Activated naive CD4-positive, alpha-beta T cell treated with anti-CD3 and anti-CD28 coated beads, Interleukin-2, amount 10 ng/mL, durations not matched to agents 7 days and 5 days (primary cell): ENCODE measurements at places on chromosomes 7 and 10.

DNA sequence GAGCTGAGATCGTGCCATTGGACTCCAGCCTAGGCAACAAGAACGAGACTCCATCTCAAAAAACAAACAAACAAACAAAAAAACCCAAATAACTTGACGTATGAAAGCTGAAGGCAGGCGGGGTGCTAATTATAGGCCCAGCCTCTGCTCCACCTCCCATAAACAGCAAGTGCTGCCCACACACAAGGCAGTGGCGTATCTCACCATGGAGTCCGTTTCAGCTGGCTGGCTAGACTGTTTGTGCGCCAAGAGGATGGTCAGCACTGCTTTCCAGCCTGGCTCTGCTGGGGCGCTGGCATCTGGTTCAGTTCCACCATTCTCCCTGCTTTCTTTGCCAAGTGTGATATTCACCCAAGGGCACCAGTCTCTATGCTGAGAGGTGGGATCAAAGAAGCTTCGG, 29.1 kb downstream of the ZC3HC1 start:
- no peak overlapping the region for H3K27ac ChIP-seq
- no peak for DNase-seq
- H3K4me1 ChIP-seq, result peaks cover 4% of the 10 kb centered on the region
- H3K36me3 ChIP-seq, result peaks cover 43% of the 10 kb centered on the region

DNA sequence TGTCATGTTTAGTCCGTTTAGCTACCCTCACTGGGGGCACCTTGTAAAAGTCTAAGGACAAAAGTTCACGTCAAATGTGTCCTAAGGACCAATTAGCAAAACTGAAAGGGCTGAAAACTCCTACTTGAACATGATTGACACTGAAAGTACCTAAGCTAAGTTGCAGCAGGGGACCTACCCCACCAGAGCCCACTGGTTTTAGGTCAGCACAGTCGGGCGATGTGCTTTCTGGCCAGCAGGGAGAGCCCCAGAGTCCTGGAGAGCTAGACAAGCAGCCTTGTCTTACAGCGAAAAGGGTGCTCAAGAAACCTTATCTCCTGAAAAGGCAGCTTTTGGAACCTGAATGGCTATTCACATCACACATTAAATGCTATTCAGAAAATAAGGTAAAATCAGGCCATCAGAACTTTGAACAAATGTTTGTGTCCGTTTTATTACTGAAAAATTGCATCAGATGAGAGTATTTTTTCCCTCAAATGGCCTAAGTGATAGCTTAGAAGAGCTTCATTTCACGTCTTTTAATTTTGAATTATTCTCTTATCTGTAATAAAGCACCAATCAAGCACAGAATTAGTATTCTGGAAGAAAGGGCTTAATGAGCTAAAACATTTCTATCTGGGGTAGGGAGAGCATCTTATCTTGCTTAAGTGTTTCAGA, 52.2 kb upstream of the MKI67 start:
- DNase-seq, result peak; percentile 77
- no peak overlapping the region for H3K4me3 ChIP-seq
- H3K4me1 ChIP-seq, result peaks cover 44% of the 10 kb centered on the region
- peaks cover 26% of the 10 kb centered on the region for H3K27me3 ChIP-seq
- H3K27ac ChIP-seq, result no peak overlapping the region

GRCh38 chr7:147547252-147547897, 1043.2 kb upstream of the C7orf33 start:
- H3K36me3 ChIP-seq, result no peaks in the 10 kb centered on the region
- no peak overlapping the region for H3K27ac ChIP-seq
- no peaks in the 10 kb centered on the region for H3K4me1 ChIP-seq
- no peaks in the 10 kb centered on the region for H3K27me3 ChIP-seq
- no peak for DNase-seq

- no peaks in the 10 kb centered on the region for H3K36me3 ChIP-seq
- H3K4me3 ChIP-seq, result no peak overlapping the region
- H3K4me1 ChIP-seq, result peaks cover 3% of the 10 kb centered on the region
These were observed 6.2 kb downstream of the CLRN3 start for GRCh38 chr10:127886371-127887051.

GRCh38 chr10:29968585-29968984, 90.8 kb downstream of the JCAD start:
- no peaks in the 10 kb centered on the region for H3K36me3 ChIP-seq
- peaks cover under 1% of the 10 kb centered on the region for H3K27me3 ChIP-seq
- DNase-seq, result no peak
- no peak overlapping the region for H3K4me3 ChIP-seq
- H3K27ac ChIP-seq, result no peak overlapping the region

- no peaks in the 10 kb centered on the region for H3K4me1 ChIP-seq
- H3K27ac ChIP-seq, result no peak overlapping the region
- no peaks in the 10 kb centered on the region for H3K36me3 ChIP-seq
- no peak for DNase-seq
These were observed 59.1 kb downstream of the CNTNAP2 start for GRCh38 chr7:146175716-146176115.

DNA sequence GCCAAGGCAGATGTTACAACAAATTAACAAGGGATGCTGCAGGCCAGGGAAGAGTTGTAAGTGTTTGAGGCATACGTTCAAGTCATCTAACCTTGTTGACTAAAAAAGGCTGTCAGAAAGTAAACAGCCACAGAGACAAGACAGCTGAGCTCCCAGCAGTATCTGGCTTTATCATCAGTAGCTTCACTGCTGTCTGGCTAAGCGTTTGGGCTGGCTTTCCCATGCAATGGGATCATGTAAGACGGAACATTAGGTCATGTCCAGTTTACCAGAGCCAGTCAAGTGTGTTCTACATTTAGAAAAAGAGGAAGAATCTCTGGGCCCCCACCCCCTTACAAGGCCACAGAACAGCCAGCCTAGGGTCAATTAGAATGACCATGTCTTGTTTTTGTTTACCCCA, 51.3 kb upstream of the GSAP start:
- H3K27me3 ChIP-seq, result no peaks in the 10 kb centered on the region
- no peaks in the 10 kb centered on the region for H3K4me1 ChIP-seq
- no peaks in the 10 kb centered on the region for H3K36me3 ChIP-seq
- DNase-seq, result no peak
- no peak overlapping the region for H3K4me3 ChIP-seq
- no peak overlapping the region for H3K27ac ChIP-seq

DNA sequence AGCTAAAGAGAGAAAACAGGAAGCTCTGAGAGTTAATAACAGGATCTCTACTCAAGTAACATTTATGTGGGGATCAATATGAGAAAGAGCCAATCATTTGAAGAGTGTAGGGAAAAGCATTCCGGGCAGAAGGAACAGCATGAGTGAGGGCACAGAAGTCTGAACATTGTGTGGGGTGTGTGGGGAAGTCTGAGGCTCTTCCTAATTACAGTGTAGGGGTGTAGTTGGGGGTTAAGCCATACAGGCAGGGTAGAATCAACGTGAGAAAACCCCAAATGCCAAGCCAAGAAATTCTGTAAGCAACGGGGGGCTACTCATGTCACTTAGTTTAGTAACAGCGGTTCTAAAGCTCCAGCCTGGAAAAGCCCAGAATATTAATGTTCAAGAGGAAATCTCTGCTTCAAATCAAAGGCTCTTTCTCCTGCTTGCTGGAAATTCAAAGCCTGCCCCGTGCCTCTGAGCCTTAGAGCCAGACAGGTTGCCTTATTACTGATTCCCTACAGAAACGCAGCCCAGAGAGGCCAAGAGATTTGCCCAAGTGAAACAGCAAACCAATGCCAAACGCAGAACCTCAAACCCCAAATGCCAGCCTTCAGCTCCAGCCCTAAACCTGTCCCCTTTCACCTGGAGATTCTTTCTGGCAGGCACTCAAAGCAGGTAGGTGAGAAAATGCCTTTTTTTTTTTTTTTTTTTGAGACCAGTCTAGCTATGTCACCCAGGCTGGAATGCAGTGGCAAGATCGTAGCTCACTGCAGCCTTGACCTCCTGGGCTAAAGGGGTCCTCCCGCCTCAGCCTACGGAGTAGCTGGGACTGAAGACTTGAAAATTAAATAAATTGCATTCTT, 36.1 kb downstream of the DNAJB12 start:
- H3K4me3 ChIP-seq, result peak overlapping the region; percentile 68
- peaks cover 8% of the 10 kb centered on the region for H3K36me3 ChIP-seq
- DNase-seq, result no peak

DNA sequence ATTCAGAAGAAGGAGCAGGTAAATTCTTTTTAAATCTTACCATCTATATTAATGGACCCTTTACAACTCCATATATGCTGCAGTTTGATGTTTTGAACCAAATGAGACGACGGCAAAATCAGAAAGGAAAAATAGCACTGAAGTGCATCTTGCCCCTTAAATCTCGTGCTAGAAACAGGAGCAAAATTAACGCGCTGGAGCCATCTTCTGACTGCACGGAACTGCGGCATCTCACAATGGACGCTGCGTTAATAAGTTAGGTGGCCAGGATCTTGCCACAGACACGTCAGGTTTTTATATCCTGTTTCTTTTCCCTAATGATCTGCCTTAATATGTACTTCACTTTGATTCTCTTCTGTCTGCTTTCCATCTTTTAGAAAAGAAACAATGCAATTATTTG, 354.5 kb downstream of the TFEC start:
- H3K27ac ChIP-seq, result no peak overlapping the region
- H3K4me3 ChIP-seq, result no peak overlapping the region
- H3K4me1 ChIP-seq, result no peaks in the 10 kb centered on the region
- no peaks in the 10 kb centered on the region for H3K27me3 ChIP-seq
- no peaks in the 10 kb centered on the region for H3K36me3 ChIP-seq
- DNase-seq, result no peak

GRCh38 chr10:111875725-111876124, 307.8 kb downstream of the GPAM start:
- H3K27ac ChIP-seq, result no peak overlapping the region
- H3K27me3 ChIP-seq, result no peaks in the 10 kb centered on the region
- H3K4me1 ChIP-seq, result no peaks in the 10 kb centered on the region

DNA sequence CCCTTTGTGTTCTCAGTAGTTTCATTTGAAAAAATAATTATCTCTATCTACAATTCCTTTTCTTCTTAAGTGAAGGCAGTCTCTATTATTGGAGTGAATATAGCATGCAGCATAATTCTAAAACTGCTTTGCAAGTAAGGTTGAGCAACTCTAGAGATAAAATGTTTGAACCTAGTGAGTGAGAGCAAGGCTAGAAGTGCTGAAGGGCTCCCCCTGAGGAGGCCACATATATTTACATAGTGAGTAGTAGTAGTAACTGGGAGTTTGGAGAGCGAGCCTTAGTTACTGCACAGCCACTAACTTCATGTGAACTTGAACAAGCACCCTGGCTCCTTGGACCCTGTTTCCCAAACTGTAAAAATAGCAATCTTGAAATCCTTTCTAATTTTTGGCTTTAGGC, 141.5 kb upstream of the DKK1 start:
- no peak overlapping the region for H3K27ac ChIP-seq
- no peak for DNase-seq
- H3K4me1 ChIP-seq, result no peaks in the 10 kb centered on the region
- H3K4me3 ChIP-seq, result no peak overlapping the region
- no peaks in the 10 kb centered on the region for H3K36me3 ChIP-seq

DNA sequence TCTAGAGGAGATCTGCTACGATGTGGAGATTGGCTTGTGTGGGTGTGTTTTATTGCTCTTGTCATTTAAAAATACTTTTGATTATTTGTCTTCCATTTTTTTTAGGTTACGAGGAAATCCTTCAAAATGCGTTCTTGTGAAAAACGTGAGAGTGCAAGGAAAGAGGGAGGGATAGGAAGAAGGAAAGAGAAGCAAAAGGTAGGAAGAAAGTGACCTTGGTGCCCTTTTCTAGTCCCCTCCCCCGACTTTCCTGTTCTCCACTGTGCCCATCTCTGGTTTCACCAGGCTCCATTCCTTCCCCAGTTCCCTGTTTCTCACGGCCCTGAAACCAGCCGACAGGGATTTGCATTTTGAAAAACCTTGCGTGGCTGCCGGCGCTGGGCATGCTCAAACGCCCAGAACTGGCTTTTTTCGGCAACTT, 506 bp upstream of the GNAI1 start:
- peak overlapping the region; percentile 62 for H3K4me3 ChIP-seq
- H3K4me1 ChIP-seq, result peaks cover 21% of the 10 kb centered on the region
- no peak for DNase-seq
- H3K27ac ChIP-seq, result no peak overlapping the region
- H3K27me3 ChIP-seq, result peaks cover 49% of the 10 kb centered on the region

DNA sequence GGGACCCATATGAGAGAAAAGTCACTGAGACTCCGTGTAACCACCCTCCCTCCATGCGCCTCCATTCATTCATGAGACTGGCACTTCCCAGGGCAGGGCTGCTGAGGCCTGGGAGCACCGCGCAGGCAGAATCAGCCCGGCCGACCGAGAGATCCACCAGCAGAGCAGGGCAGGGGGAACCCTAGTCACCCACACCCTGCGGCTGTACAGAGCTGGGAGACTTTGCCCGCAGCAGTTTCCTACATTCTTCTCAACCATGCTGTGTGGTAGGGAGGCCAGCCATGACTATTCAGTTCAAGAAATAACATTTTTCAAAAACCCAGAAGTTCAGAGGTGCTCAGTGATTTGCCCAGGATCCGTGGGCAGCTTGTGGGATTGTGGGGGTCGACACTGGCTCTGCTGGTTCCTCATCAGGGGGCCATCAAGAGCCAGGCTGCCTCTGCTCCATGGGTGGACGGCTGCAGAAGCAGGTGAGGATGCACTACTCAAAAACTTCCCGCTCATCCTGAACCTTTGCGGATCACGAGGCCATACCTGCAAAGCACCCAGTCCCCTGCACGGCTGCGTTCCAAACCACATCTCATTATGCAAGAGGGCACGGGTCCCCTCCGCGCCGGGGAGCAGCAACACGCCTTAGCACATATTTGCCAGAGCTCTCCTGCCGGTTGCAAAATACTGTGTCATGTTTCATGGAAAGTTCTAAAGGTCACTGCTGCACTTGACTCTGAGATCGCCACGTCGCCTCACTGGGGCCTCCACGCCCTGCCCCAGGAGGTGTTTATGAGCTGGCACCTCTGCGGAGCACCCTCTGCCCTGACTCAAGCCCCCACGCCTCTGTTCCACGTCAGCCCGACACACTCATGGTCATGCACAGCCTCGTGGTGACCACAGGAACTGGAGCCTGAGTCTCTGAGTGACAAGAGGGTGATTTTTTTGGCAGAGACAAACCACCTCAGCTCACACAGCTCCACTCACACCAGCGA, 132.0 kb downstream of the PRKAG2 start:
- H3K4me1 ChIP-seq, result peaks cover 13% of the 10 kb centered on the region
- no peak overlapping the region for H3K4me3 ChIP-seq
- DNase-seq, result no peak
- H3K36me3 ChIP-seq, result no peaks in the 10 kb centered on the region
- H3K27me3 ChIP-seq, result no peaks in the 10 kb centered on the region

- no peak overlapping the region for H3K4me3 ChIP-seq
- H3K27ac ChIP-seq, result no peak overlapping the region
- no peaks in the 10 kb centered on the region for H3K36me3 ChIP-seq
These were observed 218.4 kb upstream of the ZNF32 start for GRCh38 chr10:43867113-43867512.

DNA sequence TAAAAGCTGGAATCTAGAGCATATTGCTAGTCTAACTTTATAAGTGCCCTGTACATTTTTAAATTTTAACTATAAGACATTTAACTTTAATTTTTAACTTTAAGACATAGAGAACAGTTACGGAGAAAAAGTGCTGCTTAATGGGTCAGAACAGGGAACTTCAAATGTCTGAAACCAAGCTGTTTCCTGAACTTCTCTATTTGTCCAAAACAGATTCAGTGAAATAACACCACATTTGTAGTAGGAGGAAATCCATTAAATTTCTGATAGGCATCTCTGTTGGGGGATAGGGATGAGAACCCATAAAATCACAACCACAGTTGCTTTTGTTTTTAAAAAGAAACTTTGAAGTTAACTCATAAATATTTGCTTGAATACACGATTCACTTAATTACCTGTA, 170.8 kb upstream of the ANK3 start:
- no peak for DNase-seq
- no peak overlapping the region for H3K4me3 ChIP-seq
- no peaks in the 10 kb centered on the region for H3K27me3 ChIP-seq
- peaks cover 3% of the 10 kb centered on the region for H3K36me3 ChIP-seq
- no peak overlapping the region for H3K27ac ChIP-seq

- H3K27ac ChIP-seq, result peak overlapping the region; percentile 37
- peaks cover 13% of the 10 kb centered on the region for H3K4me1 ChIP-seq
- peak; percentile 23 for DNase-seq
- H3K27me3 ChIP-seq, result peaks cover 82% of the 10 kb centered on the region
- peaks cover 1% of the 10 kb centered on the region for H3K36me3 ChIP-seq
These were observed 2.6 kb downstream of the GRID1 start for GRCh38 chr10:86363833-86364490.
